ENCODE measurements at places on chromosomes 6 and 20.
A peak's percentile ranks its signal among the peaks of the same experiment; 100 is the strongest.

GRCh38 chr6:75694406-75694805, 54.6 kb upstream of the MYO6 start:
- no peak for DNase-seq

GRCh38 chr6:104118274-104118673, 741.4 kb downstream of the HACE1 start:
- peak; percentile 90 for DNase-seq

GRCh38 chr20:19308146-19308545, 95.7 kb downstream of the SLC24A3 start:
- DNase-seq, result no peak

- no peak for DNase-seq
These were observed 225.6 kb downstream of the LMBRD1 start for GRCh38 chr6:69571234-69571633.

DNA sequence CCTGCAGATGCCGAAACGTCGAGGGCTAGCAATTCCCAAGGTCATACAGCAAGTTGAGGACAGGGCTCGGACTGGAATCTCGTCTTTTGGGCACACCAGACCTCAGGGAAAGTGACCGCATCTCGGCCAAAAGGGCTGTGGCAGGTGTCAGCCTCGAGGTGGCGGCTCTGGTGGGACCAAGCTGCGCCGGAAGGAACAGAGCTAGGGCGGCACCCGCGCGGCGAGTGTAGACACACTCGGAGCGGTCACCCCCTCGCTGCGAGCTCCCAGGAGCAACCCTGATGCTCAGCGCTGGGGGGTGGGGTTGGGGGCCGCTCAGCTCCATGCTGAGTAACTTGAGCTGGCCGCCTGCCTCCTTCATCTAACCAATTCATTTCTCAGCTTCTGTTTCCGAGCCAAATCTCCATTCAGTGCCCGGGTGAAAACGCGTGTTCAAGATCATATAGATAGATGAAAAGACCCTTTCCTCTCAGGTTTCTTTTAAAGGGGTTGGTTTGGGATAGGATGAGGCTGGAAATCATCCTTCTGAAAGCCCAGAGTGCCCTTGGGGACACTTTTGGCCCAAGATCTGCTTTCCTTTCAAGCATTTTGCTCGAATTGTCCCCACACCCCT, 2.2 kb upstream of the TUBB2B start:
- no peak for DNase-seq

- no peak for DNase-seq
These were observed 48.4 kb downstream of the CEP43 start for GRCh38 chr6:167047554-167047953.

DNA sequence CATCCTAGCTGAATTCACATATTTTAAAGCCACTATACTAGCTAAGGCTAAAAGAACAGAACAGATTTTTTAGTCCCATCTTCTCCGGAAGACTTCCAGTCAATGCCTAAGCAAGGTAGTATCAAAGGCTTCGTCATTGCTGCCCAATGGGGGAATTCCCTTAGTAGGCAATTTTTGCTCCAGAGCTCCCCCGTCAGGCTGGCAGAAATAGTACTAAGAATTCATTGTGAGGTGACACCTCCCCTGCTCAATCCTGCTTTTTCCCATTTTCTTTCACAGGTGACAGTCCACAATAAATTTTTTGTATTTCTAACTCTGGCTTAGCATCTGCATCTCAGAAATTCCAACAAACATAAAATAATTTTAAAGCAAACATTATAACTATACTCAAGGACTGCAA, 52.8 kb upstream of the SRSF6 start:
- no peak for DNase-seq

GRCh38 chr20:21615617-21616080, 89.8 kb upstream of the PAX1 start:
- DNase-seq, result peak; percentile 44

GRCh38 chr20:32355417-32355841, 2.7 kb upstream of the ASXL1 start:
- DNase-seq, result no peak

DNA sequence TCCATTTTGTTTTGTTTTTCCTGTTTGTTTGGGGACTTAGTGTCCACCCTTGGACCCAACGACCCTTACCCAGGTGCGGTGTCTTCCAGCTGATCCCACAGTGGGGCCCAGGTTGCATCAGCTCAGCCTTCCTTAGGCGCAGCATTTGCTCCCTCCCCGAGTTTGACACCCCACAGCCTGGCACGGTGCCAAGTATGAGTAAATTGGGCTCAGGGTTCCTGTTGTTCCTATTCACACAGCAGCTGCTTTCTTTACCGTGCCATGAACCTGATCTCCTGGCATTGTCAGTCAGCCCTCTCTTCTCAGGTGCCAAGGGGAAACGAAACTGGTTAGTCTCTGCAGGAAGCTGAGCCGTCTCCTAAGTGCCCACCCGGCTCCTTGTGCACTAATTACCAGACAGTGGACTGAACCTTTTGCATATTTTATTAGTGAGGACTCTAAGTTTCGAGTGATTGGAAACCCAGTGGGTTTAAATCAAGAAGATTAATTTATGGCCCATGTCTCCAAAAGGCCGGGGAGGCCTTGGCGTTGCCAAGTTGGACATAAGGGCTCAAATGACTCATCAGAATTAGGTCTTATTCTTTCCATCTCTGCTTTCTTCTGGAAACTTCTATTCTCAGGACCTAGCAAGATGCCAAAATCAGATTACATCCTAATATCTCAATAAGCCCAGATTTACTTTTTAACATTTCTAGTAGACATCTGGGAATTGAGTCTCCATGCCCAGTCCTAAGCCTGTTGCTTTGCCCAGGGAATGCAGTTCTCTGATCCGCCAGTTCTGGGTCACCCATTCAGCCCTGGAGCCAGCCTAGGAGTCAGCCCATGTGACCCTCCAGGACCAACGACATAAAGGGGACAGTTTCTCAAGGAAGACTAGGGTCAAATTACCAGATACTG, 68.8 kb downstream of the TSHZ2 start:
- DNase-seq, result no peak

- DNase-seq, result no peak
These were observed 27.0 kb downstream of the CAP2 start for GRCh38 chr6:17420368-17420767.

DNA sequence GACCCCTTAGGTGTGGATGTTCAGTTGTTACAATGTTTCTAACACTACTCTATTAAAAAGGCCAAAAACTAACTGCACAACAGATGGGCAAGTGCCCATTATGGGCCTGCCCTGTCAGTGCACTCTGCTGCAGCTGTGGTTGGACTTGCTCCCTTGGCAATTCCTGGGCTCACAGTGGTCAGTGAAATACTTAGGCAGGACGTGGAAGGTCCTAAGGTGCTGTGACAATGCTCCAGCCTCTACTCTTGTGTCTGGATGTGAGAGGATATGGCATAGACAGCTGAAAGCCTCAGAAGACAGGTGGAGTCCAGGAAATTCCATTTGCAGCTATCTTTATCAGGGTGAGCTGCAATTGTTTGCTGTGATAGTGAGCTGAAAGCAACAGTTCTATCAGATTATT, 136.5 kb upstream of the OLIG3 start:
- no peak for DNase-seq

GRCh38 chr20:38973107-38973506, 11.0 kb downstream of the DHX35 start:
- DNase-seq, result no peak

DNA sequence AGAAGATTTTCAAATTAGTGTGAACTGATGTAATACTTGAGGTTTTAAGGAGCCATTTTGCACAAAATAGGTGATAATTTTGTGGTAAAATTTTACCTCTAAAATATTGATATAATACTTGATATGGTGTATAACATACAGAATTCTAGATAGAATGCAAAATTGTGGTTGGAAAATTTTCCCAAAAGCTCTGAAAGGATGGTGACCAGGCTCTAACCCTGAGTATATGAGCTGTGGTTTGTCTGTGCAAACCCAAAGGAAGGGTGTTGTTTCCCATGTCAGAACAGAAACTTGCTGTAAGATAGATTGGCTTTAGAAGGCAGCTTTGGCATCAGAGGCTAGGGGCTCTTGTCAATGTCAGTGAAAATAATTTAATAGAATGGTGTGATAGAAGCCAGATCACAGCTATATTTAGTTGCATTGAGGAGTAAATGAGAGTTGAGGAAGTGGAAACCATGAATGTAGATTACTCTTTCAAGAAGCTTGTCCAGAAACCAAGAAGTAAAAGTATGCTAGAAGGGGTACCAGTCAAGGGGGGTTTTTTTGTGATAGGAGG, 257.7 kb downstream of the FARS2 start:
- no peak for DNase-seq

DNA sequence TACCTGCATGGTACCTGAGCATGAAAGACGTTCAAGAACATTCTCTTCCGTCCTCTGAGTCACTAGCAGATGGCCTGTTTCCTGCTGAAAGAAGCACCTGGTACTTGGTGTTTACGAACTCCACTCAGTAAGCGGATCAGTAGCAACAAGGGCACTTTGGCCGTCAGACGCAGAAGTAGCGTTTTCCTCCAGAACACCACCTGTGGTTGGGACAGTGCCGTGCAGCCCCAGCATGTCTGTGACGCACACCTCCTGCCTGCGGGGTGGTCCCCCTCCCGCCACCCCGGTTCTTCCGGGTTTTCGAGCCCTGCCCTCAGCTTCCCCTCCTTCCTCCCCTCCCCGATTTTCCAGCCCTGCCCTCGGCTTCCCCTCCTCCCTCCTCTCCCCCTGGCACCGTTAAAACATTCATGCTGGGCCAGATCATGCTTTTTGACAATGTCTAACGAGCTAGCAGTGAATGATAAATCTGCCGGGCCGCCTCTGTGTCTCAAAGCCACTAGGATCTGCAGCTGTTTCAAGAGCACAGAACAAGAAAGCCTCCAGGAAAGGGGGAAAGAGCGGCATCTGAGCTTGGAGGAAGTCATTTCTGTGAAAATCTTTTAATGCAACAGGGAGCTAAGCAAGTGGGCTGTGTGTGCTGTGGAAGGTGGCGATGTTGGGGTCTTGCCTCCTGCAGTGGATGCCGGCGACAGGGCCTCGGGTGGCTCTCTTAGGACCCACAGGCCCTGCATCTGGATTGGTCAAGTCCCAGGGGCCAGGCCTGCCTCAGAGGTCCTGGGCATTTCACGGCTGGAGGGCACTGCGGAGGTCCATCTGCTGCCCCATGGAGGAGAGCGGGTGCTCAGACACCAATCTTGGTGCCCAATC, 207.9 kb downstream of the ERMARD start:
- DNase-seq, result no peak

GRCh38 chr20:58112017-58112781, 116.3 kb downstream of the ANKRD60 start:
- DNase-seq, result peak; percentile 93

DNA sequence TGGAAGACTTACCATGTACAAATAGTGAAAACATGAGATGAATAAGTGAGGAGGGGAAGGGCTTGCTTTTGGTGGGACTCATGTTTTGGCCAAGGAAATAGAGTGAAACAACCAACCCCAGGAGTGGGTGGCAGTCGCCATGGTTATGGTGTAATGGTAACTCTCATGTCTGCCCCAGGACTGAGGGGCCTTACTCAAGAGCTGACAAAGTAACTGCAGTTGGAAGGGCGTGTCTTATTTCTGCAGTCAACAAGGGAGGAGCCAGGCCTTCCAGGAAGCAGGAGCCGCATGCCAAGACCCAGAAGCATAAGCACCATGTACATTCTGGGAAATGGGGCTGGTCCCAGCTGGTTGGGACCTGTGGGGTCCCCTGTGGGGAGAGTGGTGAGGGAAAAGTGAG, 108.5 kb downstream of the UNC5CL start:
- peak; percentile 32 for DNase-seq

DNA sequence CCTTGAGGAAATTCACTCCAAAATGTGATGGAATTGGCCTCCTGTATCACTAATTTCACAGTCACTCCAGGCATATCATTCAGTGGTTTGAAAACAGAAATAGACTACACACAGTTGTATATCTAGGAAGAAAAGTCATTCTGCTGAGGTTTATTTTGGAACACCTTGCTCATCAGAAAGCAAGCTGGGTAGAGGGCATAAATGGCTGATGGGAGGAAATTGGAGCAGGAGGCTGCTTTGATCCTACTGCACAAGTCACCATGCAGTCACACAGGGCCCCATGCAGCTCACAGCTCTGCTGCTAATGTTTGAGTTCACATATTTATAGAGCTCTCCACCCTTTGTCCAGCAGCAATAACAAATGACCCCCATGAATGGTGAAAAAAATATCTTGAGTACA, 12.3 kb downstream of the NHLRC1 start:
- DNase-seq, result peak; percentile 32

GRCh38 chr20:41452226-41452625, 85.6 kb upstream of the EMILIN3 start:
- no peak for DNase-seq

- no peak for DNase-seq
These were observed 19.5 kb upstream of the RALGAPA2 start for GRCh38 chr20:20731945-20732296.

DNA sequence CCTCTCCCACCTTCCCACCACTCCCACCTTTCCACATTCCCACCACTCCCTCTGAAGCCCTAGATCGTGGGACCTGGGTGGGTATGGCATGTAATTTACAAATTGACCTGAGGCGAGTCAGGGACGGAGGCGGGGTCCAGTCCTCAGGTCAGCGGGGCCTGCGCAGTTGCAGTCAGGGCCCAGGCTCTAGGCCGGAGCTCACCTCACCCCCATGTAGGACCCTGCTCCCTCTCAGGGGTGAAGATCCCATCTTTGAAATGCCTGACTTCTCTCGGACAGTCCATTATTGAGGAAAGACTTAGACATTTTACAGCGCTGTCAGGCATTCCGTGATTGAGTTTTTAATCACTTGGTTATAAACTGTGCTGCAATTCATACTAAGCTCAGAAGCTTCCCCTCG, 10.5 kb downstream of the THBS2 start:
- no peak for DNase-seq

DNA sequence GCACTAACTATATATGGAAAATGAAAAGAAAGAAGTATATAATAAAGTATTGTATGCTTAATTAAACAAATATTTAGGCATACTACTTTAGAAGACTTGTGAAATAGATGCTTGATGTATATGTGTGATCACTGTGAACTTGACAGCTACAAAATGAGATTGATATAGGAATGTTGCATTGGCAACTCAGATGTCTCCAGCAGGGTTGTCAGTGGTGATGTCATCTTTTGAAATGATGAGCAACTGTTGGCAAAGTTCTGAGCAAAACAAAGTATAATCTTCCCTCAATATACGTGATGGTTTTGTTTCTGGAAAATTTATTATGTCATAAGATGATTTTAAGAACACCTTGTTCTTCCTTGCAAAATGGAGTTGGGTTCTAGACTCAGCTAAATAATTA, 133.8 kb downstream of the ARID1B start:
- DNase-seq, result peak; percentile 38

GRCh38 chr20:6829510-6830116, 62.1 kb downstream of the BMP2 start:
- DNase-seq, result peak; percentile 1

- no peak for DNase-seq
These were observed 1.1 kb downstream of the SLC44A4 start for GRCh38 chr6:31877651-31878161.
